HuH-7 (cell line): ENCODE measurements at places on chromosomes 7 and 10.
A peak's percentile ranks its signal among the peaks of the same experiment; 100 is the strongest.

GRCh38 chr10:5447056-5447455 lies 34.7 kb downstream of the NET1 start:
- DNase-seq, result no peak

DNA sequence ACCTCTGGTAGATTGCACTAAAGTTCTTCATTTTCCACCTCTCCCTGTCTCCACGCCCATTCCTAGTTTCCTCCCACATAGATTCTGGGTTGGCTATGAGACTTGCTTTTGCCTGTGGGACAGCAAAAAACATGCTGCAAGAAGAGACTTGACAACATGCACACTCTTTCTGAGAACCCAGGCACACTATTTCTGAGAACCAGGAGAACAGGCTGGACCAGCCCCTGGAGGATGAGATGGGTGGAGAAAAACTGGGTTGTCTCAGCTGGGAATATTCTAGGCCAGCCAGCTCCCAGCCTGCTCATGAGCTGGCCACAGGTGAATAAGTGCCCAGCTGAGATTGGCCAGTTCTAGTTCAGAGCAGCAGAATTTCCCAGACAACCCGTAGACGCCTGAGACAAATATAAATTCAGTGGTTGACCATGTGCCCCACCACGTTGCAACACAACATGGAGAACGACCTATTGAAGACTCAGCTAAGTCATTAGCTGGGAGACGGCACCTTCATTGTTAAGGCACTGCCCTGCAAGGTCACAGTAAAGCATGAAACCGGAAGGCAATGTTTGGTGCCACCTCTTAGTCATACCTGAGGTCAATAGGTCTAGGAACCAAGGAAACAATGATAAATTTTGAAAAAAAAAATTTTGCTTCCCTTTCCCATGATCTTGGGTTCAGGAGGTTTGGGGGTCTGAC lies 92.7 kb upstream of the AKR1E2 start:
- DNase-seq, result no peak

GRCh38 chr10:97411406-97411805 lies 10.3 kb upstream of the RRP12 start:
- DNase-seq, result no peak

DNA sequence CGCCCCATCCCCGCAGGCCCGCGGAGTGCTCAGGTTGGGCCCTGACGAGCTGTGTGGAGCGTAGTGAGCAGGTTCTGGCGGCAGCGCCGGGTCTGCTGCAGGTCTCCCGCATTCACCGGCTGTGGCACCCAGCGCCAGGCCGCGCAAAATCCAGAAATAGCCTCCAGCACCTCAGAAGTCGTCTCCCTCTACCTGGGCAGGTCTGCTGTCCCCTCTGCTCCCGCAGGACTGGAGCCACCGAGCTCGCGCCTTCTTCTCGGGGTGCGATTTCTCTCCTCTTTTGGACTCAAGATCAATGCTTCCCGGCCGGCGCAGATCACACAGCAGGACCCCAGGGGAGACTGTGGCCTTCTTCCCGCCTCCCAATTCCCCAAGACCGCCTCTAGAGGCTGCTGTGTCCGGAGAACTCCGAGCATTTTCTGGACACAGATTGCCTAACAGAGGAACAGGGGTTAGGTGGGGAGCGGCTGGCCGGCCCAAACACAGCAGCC lies 8.4 kb downstream of the TLX1 start:
- peak; percentile 81 for DNase-seq

DNA sequence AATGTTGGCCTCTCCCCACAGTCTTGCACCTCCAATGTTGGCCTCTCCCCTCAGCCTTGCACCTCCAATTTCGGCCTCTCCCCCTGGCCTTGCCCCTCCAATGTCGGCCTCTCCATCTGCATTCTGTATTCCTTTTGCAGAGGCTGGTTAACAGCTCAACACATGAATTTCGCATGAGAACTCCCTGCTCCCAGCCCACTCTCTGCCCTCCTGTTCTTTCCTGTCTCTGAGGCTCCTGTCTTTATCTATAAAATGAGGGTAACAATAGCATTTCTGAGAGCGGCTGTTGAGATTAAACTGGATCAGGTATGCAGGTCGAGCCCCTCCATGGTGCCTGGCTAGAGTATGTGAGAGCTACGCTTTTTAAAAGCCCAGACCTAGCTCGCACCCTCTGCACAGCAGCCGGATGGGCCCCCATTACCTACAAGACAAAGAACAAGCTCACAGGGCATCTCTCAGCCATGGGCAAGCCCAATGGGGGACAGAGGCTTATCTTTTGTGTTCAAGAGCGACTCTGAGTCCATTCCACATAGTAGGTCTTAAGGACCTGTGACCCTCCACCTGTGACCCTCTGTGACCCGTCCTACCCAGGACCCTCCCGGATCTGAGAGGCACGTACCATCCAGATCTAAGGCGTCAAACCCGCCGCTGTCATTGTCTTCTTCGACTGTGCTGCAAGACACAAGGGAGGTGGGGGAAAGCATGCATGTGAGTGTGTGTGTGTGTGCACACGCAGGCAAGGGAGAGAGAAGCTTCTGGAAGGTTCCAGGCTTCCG lies 82.2 kb upstream of the GNA12 start:
- no peak for DNase-seq

- no peak for DNase-seq
Observed at GRCh38 chr7:99639267-99639666, 22.5 kb downstream of the ZSCAN25 start.

DNA sequence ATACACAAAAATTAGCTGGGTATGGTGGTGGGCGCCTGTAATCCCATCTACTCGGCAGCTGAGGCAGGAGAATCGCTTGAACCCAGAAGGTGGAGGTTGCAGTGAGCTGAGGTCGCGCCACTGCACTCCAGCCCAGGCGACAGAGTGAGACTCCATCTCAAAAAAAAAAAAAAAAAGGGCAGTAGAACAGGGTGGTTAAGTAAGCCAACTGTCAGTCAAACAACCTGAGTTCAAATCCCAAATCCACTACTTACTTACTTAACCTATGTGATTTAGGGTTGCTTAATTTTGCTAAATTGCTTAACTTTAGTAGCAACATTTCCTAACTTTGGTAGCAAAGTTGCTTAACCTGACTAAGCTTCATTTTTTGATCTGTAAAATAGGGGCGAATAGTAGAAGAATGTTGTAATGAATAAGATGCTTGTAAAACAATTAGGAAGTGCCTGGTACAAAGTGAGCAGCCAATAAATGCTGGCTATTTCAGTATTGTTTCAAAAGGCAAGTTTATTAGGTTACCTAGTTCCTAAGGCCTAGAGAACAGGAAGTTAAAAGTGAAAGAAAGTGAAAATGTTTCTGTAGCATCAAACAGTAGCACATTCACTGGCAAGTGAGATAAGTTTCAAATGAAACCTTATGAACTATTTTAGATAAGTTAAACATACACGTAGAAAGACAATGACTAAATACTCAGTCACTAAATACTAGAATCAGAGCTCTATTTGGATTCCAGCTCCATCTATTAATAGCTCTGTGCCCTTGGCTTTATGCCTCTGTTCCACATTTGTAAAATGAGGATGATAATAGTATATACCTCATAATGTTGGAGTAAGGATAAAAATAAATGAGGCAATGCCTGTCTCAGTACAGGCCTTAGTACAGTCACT lies 64.3 kb downstream of the HOXA1 start:
- DNase-seq, result no peak

- no peak for DNase-seq
Observed at GRCh38 chr10:2487921-2488320, 579.4 kb upstream of the PFKP start.

GRCh38 chr7:42650171-42650570 lies 261.7 kb downstream of the C7orf25 start:
- DNase-seq, result no peak

- no peak for DNase-seq
Observed at GRCh38 chr7:1592299-1592871, 22.6 kb upstream of the PSMG3 start.

DNA sequence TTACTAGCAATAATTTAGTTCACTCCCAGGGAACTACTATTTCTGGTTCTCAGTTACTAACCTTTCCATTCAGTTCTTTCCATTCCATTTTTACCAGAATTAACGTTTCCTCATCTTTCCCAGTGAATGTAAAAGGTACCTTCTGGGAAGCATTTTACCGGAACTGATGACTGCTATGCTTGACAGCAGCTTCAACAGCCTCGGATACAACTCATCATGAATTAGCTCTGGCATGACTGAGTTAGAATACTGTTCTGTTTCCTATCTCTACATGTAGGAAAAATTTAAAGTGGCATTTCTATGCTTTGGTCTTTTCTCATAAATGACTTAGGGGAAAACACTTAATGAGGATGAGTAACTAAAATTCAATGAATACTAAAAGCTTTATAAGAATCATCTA lies 18.6 kb downstream of the TAS2R41 start:
- DNase-seq, result no peak

GRCh38 chr10:99560277-99561126 lies 27.8 kb downstream of the NKX2-3 start:
- peak; percentile 55 for DNase-seq

DNA sequence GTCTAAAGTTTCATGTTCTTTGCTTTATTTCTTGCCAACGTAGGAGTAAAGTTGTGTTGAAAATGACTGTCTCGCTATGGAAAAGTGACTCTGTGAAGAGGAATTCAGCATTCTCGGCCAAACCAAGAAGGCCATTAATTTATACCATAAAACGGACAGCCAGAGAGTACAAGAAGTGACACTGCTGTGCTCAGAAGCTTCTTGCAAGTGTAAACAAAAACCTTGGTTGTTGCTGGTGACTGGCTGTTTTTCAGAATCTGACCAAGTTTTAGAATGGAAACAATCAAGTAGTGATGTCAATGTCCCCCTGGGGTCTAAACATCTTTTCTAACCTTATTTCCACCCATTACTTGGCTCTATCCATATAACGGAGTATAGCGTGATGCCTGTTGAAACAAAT lies 201.9 kb downstream of the INHBA start:
- no peak for DNase-seq

GRCh38 chr7:155860461-155860839 lies 48.2 kb upstream of the SHH start:
- DNase-seq, result no peak

DNA sequence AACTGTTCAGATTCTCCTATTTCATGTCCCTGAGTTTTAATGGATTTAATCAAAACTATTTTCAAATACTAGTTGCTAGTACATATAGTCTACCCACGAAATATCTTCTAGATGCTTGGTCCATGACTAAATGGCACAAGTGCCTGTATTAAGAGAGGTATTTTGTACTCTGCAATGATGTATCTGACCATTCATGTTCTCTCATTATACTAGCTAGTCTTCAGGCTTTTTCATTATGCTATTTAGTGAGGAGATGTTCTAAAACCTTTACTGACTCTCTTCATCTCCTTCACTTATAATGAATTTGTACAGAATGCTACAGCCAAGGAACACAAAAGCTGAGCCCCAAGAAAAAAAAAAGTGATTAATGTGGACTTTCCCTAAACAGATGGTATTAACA lies 222.5 kb downstream of the AHR start:
- no peak for DNase-seq

GRCh38 chr7:148084138-148084537 lies 506.4 kb upstream of the C7orf33 start:
- DNase-seq, result peak; percentile 26

DNA sequence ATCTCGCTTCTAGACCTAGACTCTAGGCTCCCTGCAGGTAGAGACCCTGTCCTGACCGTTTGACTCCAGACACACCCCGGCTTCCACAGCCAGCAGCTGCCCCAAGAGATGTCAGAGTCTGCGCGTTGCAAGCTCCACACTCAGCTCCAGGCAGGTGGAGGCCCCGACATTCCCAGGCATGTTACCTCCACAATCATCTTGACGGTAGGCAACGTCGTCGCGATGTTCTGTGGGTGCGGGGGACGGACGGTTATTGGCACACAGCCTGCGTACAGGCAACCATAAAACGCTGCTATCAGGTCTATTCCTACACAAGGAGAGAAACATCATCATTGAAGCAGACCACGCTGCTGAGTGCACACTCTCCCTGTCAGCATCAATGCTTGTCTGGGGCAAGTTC lies 213.2 kb downstream of the ZMYND11 start:
- no peak for DNase-seq

DNA sequence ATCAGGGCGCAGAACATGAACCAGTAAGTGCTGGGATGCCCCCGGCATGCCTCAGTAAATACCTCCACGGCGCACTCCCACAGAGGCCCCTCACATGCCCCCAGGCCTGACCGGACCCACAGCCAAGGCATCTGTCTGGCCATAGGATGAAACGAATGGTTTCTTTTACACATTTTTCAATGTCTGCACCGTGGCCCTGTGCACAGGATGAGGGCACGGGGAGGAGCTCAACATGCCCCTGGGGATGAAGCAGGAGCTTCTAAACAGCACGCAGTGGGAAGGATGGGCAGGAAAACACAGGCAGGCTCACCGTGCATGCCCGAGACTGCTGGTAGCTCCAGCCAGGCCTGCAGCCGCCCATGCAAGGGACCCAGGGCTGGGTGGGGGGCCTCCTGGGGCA lies 283.3 kb downstream of the TNS3 start:
- no peak for DNase-seq
